HepG2 (cell line): ENCODE measurements at places on chromosomes 5 and 9. TPM values are rescaled to one million over a fixed set of nuclear protein-coding genes. Genes with fewer than 3 reads are reported as not detected.

BOD1 gene
- total RNA-seq: 103 and 107 TPM in 2 replicates

PCDHGA5 gene
- total RNA-seq: 0.11 and 0.27 TPM in 2 replicates

CDHR2 gene
- 7.8 and 17.9 TPM in 2 replicates for total RNA-seq

C5 gene
- total RNA-seq: 29.8 and 57.6 TPM in 2 replicates

TTLL11 gene
- total RNA-seq: 3.1 and 4.5 TPM in 2 replicates

CMBL gene
- 11.5 and 19.6 TPM in 2 replicates for total RNA-seq

APBA1 gene
- total RNA-seq: 0.15 TPM in 1 of 2 replicates, not detected in the other

NRARP gene
- total RNA-seq: 0.14 and 0.22 TPM in 2 replicates

PCDHGA8 gene
- total RNA-seq: 0.08 and 0.29 TPM in 2 replicates

C5orf52 gene
- not detected in 2 replicates for total RNA-seq

CCDC180 gene
- 1.5 and 2.5 TPM in 2 replicates for total RNA-seq

IGFBPL1 gene
- total RNA-seq: 0.24 and 0.44 TPM in 2 replicates

NDST1 gene
- 22.1 and 26.2 TPM in 2 replicates for total RNA-seq

FOXD4L6 gene
- 0.11 TPM in 1 of 2 replicates, not detected in the other for total RNA-seq

MORN5 gene
- total RNA-seq: not detected in 2 replicates

MLLT3 gene
- 12.3 and 18.5 TPM in 2 replicates for total RNA-seq

B4GALT1 gene
- 15.7 TPM in 2 replicates for total RNA-seq

BNC2 gene
- not detected in 2 replicates for total RNA-seq

SCGB3A2 gene
- not detected in 2 replicates for total RNA-seq

SELENOP gene
- 1,596 and 1,895 TPM in 2 replicates for total RNA-seq

PDCD1LG2 gene
- not detected in 2 replicates for total RNA-seq

CAVIN4 gene
- 0.53 and 1.00 TPM in 2 replicates for total RNA-seq

PRKAA1 gene
- total RNA-seq: 58.0 and 78.7 TPM in 2 replicates

SLC22A4 gene
- total RNA-seq: 0.62 and 0.83 TPM in 2 replicates

ANXA6 gene
- total RNA-seq: 125 and 154 TPM in 2 replicates

TXNDC8 gene
- not detected in 2 replicates for total RNA-seq

C9orf153 gene
- total RNA-seq: 0.44 TPM in 1 of 2 replicates, not detected in the other

CARD9 gene
- total RNA-seq: 3.6 and 7.4 TPM in 2 replicates

CNTFR gene
- not detected in 2 replicates for total RNA-seq

NMUR2 gene
- not detected in 2 replicates for total RNA-seq

C1QTNF2 gene
- not detected in 2 replicates for total RNA-seq

CENPH gene
- 28.8 and 36.2 TPM in 2 replicates for total RNA-seq

WNK2 gene
- total RNA-seq: 10.5 and 16.6 TPM in 2 replicates

GARNL3 gene
- 6.0 and 11.0 TPM in 2 replicates for total RNA-seq

EMB gene
- total RNA-seq: not detected in 2 replicates

SPINK5 gene
- not detected in 2 replicates for total RNA-seq

SURF2 gene
- total RNA-seq: 10.3 and 13.6 TPM in 2 replicates

FOXD4L3 gene
- total RNA-seq: not detected in 2 replicates

SLC24A2 gene
- total RNA-seq: not detected in 2 replicates

ZDHHC11B gene
- total RNA-seq: 0.11 TPM in 1 of 2 replicates, not detected in the other

ADGRD2 gene
- total RNA-seq: not detected in 2 replicates

PCDHA8 gene
- total RNA-seq: 0.07 and 0.11 TPM in 2 replicates

EGFLAM gene
- total RNA-seq: not detected in 2 replicates

C6 gene
- 2.5 and 4.7 TPM in 2 replicates for total RNA-seq

NEK6 gene
- total RNA-seq: 30.4 and 44.7 TPM in 2 replicates

CFAP77 gene
- total RNA-seq: not detected in 2 replicates

WDR38 gene
- not detected in 2 replicates for total RNA-seq

SLC6A18 gene
- not detected in 2 replicates for total RNA-seq

TAF11L4 gene
- total RNA-seq: not detected in 2 replicates

HTR4 gene
- not detected in 2 replicates for total RNA-seq

ZNF484 gene
- 7.2 and 13.5 TPM in 2 replicates for total RNA-seq

ANKS6 gene
- total RNA-seq: 7.0 and 8.8 TPM in 2 replicates

RPL7A gene
- total RNA-seq: 2,938 and 3,359 TPM in 2 replicates

CDC20B gene
- not detected in 2 replicates for total RNA-seq
